Esophagus squamous epithelium (tissue), 5 donors: ENCODE measurements at places on chromosomes 13 and 19.

DNA sequence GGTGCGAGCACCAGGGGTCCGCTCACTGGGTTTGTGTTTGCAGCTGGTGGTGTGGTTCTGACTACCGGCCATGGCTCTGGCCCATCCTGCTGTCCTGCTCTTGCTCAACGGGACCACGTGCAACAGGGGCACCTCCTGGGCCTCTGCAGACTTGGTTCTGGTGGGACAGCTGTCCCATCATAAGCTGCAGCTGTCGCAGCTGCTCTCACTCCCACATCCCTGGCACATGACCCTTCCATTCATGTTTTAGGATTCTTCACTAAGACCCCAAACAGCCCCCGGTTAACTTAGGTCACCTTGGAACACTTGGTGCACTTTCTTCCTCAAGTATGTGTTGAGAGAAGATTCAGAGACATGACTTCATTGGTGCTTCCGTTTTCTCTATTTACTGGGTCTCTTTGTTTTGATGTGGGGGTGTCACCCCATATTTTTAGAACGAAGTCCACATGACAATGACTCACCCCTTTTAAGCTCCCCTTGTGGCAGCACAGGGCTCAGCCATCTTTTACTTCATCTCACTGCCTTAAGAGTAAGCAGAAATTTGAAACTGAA lies 68.4 kb upstream of the ARHGEF7 start:
- H3K27ac ChIP-seq = no peak overlapping the region
- H3K36me3 ChIP-seq = no peaks in the 10 kb centered on the region
- peaks cover 5% of the 10 kb centered on the region for H3K27me3 ChIP-seq
- no peak overlapping the region for H3K4me3 ChIP-seq

DNA sequence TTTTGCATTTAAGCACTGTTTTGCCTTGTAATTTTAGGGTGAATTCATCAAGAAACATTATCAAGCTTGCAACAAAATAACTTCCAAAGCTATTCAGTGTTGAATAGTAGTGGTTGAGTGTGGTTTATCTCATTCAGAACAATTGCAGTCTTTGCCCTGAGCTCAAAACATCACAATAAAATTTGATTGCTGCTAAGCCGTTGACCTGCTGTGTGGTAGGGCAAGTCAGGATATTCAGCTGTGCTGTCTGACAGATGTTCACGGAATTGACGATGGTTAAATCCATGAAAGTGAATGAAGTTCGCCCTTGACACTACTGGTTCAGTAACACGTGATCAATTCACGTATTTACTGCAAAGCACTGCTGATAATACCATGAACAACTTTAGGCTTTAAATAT lies 66.9 kb downstream of the GJA3 start:
- H3K27ac ChIP-seq = no peak overlapping the region
- H3K4me1 ChIP-seq = no peaks in the 10 kb centered on the region
- H3K4me3 ChIP-seq = no peak overlapping the region
- H3K27me3 ChIP-seq = no peaks in the 10 kb centered on the region
- no peaks in the 10 kb centered on the region for H3K36me3 ChIP-seq

- no peak overlapping the region for H3K4me3 ChIP-seq
- no peaks in the 10 kb centered on the region for H3K36me3 ChIP-seq
- no peaks in the 10 kb centered on the region for H3K4me1 ChIP-seq
- no peaks in the 10 kb centered on the region for H3K27me3 ChIP-seq
- DNase-seq = no peak
Observed at GRCh38 chr13:64962404-64962803, 2267.7 kb downstream of the PCDH9 start.

- H3K36me3 ChIP-seq = no peaks in the 10 kb centered on the region
- no peaks in the 10 kb centered on the region for H3K27me3 ChIP-seq
- no peak for DNase-seq
- peaks cover 11% of the 10 kb centered on the region for H3K4me1 ChIP-seq
- H3K4me3 ChIP-seq = no peak overlapping the region
Observed at GRCh38 chr19:2554856-2555255, 78.9 kb downstream of the GADD45B start.

DNA sequence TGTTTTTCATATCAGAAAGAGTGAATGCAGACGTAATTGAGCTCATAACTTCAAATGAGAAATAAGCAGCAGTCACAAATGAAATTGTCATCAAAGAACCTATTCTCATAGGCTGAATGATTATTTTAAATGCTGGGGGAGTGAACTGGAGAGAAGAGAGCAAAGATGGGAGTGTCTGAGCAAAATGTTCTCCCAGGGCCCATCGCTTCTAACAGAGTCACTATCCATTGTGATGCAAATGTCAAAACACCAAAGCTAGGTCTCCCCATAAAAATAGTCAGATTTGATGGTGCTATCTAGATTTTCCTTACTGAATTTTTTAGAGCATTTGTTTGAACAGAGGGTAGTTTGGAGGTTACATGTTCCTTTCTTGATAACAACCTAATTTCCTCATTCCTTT lies 278.7 kb downstream of the PCDH9 start:
- no peak overlapping the region for H3K4me3 ChIP-seq
- H3K27ac ChIP-seq = no peak overlapping the region
- no peaks in the 10 kb centered on the region for H3K36me3 ChIP-seq
- no peaks in the 10 kb centered on the region for H3K27me3 ChIP-seq

- no peaks in the 10 kb centered on the region for H3K27me3 ChIP-seq
- peaks cover 5% of the 10 kb centered on the region for H3K4me1 ChIP-seq
- no peak for DNase-seq
- no peak overlapping the region for H3K4me3 ChIP-seq
- no peaks in the 10 kb centered on the region for H3K36me3 ChIP-seq
Observed at GRCh38 chr19:47284324-47284899, 9.7 kb downstream of the INAFM1 start.

GRCh38 chr13:62482351-62482750 lies 1066.7 kb upstream of the PCDH20 start:
- no peaks in the 10 kb centered on the region for H3K27me3 ChIP-seq
- no peaks in the 10 kb centered on the region for H3K4me1 ChIP-seq
- H3K27ac ChIP-seq = no peak overlapping the region
- H3K36me3 ChIP-seq = no peaks in the 10 kb centered on the region
- no peak for DNase-seq

DNA sequence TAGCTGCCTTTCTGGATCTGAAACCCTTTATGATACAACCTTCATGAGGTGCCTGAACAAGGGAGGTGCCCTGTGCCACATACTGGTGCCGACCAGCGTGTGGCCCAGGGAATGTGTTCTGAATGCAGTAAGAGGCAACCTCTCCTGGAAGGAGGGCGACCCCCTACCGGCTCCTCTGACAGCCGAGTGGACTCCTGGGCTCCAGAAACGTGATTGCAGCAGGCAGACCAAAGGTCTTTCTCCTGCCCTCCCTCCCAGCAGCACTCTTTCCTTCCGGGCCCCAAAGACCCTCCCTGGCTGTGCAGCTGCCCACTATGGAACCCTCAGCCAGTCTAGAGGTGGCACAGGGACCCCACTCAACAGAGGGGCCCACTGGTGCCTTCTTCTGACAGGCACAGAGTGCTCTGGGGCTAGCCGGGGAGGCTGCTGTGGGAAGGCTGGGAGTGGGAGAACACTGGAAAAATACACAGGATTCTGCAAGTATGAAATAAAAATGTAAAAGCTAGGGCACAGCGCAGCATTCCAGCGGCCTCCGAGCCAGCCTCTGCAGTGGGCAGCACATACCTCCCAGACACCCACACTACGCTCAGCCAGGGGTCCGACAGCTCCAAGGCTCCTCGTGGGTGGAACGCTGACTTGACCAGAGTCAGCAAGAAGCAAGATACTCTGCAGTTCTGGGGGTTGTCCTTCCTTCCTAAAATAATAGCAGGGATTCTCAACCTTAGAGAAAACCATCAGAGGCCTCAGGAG lies 14.9 kb downstream of the SH3GL1 start:
- H3K27ac ChIP-seq = no peak overlapping the region
- DNase-seq = no peak
- H3K27me3 ChIP-seq = no peaks in the 10 kb centered on the region
- H3K36me3 ChIP-seq = peaks cover 60% of the 10 kb centered on the region

GRCh38 chr13:82766732-82767321 lies 1115.4 kb downstream of the SLITRK1 start:
- H3K27ac ChIP-seq = no peak overlapping the region
- H3K4me1 ChIP-seq = no peaks in the 10 kb centered on the region
- no peak overlapping the region for H3K4me3 ChIP-seq
- no peaks in the 10 kb centered on the region for H3K27me3 ChIP-seq
- H3K36me3 ChIP-seq = no peaks in the 10 kb centered on the region

- H3K4me3 ChIP-seq = no peak overlapping the region
- H3K4me1 ChIP-seq = no peaks in the 10 kb centered on the region
- no peak for DNase-seq
- H3K27ac ChIP-seq = peak overlapping the region; percentile 34
- H3K27me3 ChIP-seq = no peaks in the 10 kb centered on the region
- H3K36me3 ChIP-seq = no peaks in the 10 kb centered on the region
Observed at GRCh38 chr19:17441241-17442021, 7.0 kb downstream of the TMEM221 start.

GRCh38 chr13:113980489-113981064 lies 6.7 kb upstream of the C13orf46 start:
- no peak for DNase-seq
- no peaks in the 10 kb centered on the region for H3K36me3 ChIP-seq
- H3K27me3 ChIP-seq = no peaks in the 10 kb centered on the region
- H3K4me1 ChIP-seq = peaks cover 9% of the 10 kb centered on the region

GRCh38 chr13:110062777-110063442 lies 244.0 kb downstream of the COL4A1 start:
- H3K27me3 ChIP-seq = no peaks in the 10 kb centered on the region
- no peaks in the 10 kb centered on the region for H3K36me3 ChIP-seq
- no peaks in the 10 kb centered on the region for H3K4me1 ChIP-seq
- H3K4me3 ChIP-seq = no peak overlapping the region
- no peak for DNase-seq

GRCh38 chr13:31195616-31196015 lies 4.2 kb upstream of the B3GLCT start:
- peaks cover 6% of the 10 kb centered on the region for H3K4me1 ChIP-seq
- H3K27ac ChIP-seq = no peak overlapping the region
- H3K27me3 ChIP-seq = no peaks in the 10 kb centered on the region
- H3K4me3 ChIP-seq = no peak overlapping the region
- no peaks in the 10 kb centered on the region for H3K36me3 ChIP-seq
